ENCODE measurements at places on chromosomes 6 and 20.

DNA sequence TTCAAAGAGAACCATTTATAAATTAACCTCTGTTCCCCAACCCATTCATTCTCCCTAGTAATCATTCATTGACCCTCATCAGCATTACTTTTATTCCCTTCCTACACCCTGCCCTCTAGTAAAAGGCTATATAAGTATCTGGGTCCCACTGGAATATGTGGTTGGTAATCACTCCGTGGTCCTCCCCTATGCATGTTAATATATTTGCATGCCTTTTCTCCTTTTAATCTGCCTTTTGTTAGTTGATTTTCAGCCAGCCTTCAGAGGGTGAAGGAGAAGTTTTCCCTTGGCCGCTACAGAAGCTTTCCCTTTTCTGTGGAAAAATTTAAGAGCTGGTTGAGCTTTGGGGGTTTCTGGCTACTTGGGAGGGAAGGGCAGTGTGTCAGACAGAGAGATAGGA is 585.6 kb downstream of the UTRN start:
- no peak for DNase-seq

DNA sequence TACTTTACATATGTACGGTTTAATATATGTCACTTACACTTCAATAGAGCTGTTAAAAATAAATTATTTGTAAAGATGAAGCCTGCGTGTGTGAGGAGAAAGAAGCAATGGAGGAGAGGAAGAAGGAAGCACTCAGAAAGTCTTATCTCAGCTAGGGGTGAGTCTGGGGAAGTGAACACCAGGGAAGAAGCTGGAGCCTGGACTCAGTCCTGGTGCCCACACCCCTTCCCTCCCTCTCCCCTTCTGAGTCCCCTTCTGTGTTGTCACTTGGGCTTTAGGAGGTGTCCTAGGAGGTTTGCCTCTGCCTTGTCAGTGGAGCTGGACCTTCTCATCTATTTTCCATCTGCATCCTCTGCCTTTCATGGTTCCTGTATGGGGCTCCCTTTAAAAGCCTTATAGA is 1.9 kb downstream of the SIRPB2 start:
- no peak for DNase-seq

GRCh38 chr6:33838983-33839382 is 35.2 kb upstream of the MLN start:
- DNase-seq: no peak

- DNase-seq: no peak
Measured at GRCh38 chr6:95288251-95288650, 289.1 kb upstream of the MANEA start.

- no peak for DNase-seq
Measured at GRCh38 chr20:49914310-49915117, 815 bp downstream of the SPATA2 start.

DNA sequence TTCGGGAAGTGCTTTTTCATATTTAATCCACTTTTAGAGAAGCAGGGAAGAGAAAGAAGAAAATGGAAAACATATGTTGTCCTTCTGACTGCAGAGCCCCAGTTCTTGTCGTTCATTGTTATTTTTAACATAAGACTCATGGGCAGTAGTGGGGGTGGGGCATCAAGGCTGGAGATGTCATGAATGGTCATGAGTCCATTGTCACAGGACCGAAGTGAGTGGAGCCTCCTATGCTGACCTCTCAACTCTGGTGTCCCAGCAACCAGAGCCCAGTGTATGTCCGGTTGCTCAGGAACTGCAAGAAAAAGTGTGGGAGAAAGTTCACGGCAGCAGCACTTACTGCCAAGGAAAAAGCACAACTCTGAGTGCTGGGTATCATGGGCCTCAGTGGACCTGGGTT is 108.6 kb downstream of the BANF2 start:
- DNase-seq: peak; percentile 86

DNA sequence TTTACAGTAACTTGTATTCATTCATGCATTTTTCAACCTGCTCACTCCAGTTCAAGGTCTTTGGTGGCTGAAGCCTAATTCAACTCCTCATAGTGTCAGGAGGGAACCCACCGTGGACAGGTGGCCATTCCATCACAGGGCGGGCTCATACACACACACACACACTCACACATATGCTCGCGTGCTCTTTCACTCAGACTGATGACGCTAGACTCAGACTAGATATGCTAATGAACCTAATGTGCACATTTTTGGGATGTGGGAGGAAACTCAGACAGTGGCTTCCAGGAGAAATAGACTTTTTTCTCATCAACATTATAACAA is 56.7 kb downstream of the TRIM27 start:
- DNase-seq: no peak

- DNase-seq: no peak
Measured at GRCh38 chr6:141580988-141581552, 551.7 kb upstream of the GJE1 start.

- DNase-seq: no peak
Measured at GRCh38 chr6:151242420-151242861, 2.7 kb downstream of the AKAP12 start.

DNA sequence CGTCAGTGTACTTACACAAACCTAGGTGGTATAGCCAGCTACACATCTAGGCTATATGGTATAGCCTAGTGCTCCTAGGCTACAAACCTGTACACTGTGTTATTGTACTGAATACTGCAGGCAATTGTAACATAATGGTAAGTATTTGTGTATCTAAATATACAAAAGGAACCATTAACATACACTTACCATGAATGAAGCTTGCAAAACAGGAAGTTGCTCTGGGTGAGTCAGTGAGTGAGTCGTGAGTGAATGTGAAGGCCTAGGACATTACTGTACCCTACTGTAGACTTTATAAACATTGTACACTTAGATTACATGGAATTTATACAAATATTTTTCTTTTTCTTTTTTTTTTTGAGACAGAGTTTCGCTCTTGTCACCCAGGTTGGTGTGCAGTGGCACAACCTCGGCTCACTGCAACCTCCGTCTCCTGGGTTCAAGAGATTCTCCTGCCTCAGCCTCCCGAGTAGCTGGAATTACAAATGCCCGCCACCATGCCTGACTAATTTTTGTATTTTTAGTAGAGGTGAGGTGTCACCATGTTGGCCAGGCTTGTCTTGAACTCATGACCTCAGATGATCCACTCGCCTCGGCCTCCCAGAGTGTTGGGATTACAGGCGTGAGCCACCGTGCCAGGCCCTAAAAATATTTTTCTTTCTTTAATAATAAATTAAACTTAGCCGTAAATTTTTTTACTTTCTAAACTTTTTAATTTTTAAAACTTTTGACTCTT is 15.4 kb upstream of the KIAA1755 start:
- no peak for DNase-seq

GRCh38 chr6:4447639-4448330 is 312.4 kb upstream of the ECI2 start:
- no peak for DNase-seq

DNA sequence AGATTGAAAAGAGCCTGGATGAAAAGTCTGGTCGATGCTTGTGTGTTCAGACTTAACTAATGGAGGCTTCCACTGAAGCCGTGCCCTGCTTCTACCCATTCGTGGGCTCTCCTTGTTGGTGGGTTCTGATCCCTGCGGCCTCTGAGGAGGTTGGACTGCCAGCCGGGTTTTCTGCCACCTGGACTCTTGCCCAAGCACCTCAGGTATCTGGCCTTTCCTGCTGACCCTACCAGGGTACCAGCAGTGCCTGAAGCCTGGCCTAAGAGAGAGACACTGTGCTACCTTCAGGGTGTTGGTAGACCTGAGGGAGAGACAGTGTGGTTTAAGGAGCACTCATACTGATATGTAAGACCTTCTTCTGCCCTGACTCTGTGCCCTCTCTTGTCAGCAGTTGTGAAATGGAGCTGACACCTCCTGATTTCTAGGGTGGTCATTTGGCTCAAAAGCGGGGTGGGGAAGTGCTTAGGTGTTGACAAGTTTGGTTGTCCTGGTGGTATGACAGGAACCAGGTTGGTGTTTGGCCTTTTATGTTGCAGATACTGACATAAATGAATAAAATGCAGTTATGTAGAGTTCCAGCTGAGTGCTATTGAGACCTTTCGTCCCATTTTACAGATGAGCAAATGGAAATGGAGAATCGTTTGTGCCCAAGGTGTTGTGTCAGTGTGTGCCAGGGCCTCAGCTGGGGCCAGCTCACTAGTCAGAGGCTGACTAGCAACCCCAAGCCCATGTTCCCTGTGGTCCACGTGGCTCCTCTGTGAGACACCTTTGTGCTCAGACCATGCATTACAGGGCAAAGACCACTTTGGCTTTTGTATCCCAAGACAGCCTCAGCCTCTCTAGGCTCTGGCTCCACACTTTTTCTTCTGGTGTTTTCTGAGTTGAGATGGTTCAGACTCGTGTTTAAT is 3.1 kb downstream of the PLCG1 start:
- DNase-seq: no peak

DNA sequence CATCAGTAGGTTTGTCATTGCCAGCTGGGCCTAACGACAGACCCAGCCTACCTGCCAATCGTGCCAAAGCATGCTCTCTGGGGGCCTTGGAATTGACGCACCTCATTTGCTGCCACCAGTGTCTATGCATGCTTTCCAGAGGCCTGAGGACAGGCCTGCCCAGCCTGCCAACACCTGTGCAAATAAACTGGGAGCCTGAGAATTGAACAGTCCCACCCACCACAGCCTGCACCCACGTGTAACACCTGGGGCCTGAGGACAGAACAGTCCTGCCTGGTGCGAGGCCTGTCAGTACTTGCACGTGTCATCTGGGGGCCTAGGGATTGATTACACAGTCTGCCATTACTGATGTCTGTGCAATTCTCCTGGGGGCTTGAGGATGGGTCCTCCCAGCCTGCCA is 6.2 kb upstream of the RNF217 start:
- DNase-seq: no peak

DNA sequence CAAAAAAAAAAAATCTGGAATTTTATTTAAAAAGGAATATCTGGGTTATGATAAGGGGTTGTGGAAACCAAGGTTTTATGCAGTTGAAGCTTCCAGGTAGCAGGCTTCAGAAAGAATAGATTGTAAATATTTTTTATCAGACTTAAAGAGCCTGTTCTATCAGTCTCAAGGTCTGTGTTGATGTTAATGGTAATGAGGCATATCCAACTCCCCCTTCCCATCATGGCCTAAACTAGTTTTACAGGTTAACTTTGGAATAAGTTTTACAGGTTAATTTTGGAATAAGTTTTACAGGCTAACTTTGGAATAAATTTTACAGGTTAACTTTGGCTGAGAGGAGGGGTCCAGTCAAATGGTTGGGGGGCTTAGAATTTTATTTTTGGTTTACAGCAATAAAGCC is 92.4 kb downstream of the CD24 start:
- DNase-seq: no peak

DNA sequence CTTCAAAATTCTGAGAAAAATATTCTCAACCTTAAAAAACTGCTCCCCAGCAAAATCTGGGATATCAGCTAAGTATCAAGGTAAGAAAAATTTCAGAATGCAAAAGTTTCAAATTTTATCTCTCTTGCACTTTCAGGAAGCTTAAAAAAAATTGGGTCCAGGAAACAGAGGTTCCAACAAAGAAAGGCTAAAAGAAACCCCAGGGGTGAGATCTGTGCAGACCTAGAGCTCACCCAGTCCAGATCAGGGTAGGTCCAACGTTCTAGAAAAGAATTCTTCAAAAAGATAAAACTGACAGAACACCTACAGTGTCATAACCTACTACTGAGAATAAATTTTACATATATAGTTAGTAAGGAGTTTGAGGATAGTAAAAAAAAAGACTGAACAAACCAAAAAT is 23.5 kb downstream of the ILRUN start:
- no peak for DNase-seq

DNA sequence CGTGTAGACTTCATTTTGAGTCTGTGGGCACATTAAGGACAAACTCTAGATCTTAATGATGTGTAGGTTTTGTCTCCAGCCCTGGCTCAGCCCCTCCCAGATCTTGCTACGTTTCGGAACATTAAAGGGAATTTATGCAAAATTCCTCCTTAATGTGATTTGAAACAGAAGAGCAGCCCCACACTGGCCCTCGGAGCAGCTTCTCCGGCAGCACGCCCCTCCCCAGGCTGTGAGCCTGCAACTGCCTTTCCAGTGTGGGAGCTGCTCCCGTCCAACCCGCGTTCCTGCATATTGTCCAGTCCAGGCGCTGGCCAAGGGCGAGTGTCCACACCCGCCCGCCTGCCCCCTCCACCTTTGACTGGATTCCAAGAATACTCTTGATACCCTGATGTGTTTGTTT is 257.2 kb downstream of the TAF4 start:
- peak; percentile 36 for DNase-seq

DNA sequence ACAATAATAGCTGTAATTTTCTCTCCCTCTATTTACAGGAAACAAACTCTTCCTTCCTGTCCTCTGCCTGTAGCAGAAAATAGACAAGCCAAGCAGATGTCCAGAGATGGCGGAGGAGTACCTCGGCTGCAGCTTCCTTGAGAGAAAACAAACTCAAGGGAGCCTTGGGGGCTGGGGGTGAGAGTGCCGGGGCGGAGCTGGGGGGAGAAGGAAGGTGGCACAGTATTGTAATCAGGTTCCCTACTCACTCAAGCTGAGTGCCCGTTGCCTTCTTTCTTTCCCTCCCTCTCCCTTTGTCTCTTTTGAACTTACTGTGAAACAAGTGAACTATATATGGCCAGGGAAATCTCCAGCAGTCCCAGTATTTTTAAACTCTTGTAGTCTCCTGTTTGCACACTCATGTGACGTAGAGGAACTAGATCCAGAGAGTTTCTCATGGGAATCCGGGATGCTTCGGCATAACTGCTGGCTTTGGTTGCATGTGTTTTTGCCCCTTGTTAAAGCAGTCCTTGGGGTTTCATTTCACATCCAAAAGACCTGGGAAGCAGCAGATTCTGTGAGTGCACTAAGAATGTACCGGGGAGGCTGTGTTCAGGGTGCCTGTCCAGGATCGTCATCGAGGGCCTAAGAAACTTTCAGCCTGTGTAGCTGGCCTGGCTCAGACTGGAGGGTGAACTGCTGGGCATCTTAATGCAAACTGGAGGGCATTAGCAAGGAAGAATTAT is 44.6 kb upstream of the HDDC2 start:
- peak; percentile 56 for DNase-seq

DNA sequence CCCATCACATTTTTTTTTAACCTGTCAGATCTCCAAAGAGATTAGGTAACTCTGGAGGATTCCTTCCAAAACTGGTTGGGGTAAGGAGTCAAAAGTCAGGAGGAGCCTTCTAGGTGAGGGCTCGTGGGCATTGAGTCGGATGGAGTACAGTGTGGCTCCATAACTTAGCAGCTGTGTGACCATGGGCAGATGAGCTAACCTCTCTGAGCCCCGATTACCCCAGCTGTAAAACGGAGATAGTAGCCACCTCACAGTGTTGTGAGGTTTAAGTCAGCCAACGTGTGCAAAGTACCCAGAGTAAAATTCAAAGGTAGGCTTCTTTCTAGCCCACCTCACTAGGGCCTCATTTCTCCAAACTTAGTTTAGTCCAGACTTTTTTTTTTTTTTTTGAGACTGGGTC is 151.5 kb downstream of the CD24 start:
- DNase-seq: no peak

DNA sequence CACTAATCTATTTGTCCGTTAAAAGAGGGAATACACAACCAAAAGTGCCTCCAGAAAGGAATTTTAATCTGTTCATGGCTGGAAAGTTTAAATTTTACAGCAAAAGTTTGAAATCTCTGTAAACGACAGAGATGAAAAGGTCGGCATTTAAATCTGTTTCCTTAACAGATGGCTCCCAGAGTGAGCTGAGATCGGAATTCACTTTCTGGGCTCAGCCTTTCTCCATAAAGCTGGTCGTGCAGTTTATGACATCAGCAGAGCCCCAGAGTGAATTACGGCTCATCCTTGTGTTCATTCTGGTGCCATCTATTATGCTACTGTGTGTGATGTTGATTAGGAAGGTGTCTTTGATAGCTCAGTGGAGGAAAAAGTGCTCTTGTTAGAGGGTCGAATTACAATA is 117.6 kb upstream of the ZFP64 start:
- no peak for DNase-seq

GRCh38 chr6:2378891-2379652 is 133.7 kb upstream of the GMDS start:
- DNase-seq: no peak

All from femur (tissue), 1 donor.